RWPE1 (cell line): ENCODE measurements at places on chromosomes 6 and 20.
A peak's percentile ranks its signal among the peaks of the same experiment; 100 is the strongest.

DNA sequence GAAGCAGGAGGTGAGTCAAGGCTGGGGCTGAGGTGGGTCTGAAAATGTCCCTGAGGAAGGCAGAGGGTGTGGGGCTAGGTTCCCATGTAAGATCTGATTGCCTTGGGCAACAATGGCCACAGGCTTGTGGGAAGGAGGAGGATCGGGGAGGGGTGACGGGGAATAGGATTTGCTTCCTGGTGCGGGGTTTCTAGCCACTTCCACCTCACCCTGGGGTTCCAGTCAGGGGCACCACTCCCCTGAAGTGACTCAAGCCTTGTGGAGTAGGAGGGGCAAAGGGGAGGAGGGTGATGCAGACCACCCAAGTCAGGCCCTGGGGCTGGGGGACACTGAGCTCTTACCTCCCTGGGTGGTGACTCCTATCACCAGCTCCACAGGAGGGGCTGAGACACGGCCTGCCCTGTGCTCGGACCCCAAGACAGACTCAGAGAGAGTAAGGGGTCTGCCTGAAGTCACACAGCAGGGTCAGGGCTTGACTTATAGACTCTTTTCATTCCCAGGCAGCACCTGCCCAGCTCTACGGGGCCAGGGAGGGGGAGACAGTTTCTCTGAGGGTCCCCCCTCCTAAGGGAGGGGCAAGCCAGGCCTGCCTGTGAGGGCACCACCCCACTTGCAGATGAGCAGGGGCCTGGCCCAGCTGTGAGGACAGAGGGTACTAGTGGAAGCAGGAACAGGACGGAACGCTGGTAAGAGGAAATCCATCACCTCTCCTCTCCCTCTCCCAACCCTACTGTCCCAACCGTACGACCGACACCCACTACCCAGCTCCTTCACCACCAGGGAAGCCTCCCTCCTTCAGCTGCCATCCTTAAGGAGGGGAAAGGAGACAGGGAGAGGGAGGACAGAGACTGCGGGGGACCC is 12.4 kb upstream of the SPDEF start:
- no peak for DNase-seq

- no peak for DNase-seq
Measured at GRCh38 chr6:124901084-124901483, 61.2 kb upstream of the RNF217 start.

- no peak for DNase-seq
Measured at GRCh38 chr20:17849138-17849900, 119.3 kb downstream of the SNX5 start.

GRCh38 chr6:93317592-93317991 is 101.8 kb downstream of the EPHA7 start:
- DNase-seq, result no peak

GRCh38 chr6:25112322-25112773 is 166.8 kb upstream of the CARMIL1 start:
- DNase-seq, result peak; percentile 43

- DNase-seq, result peak; percentile 100
Measured at GRCh38 chr20:47317127-47317895, 39.2 kb downstream of the ZMYND8 start.

- no peak for DNase-seq
Measured at GRCh38 chr20:63570281-63571086, 3.6 kb downstream of the HELZ2 start.

DNA sequence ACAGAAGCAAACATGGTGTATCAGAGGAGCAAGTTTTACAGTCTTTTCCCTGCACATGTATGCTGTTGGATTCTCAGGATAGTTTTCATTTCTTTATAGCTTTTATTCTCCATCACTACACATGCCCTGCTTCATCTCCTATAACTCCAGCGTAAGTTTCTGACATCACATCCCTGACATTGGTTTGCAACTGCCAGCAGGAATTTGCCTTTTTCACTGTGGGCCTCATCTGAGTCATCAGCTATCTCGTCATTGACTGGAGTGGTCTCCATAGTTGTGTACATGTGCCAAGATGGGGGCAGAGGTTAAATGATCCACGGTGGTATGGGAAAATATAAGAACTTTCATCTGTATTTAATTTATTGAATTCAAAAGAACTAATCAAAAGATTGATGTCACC is 96.7 kb downstream of the SLX4IP start:
- DNase-seq, result no peak

GRCh38 chr20:18724077-18724476 is 89.5 kb upstream of the SCP2D1 start:
- DNase-seq, result no peak

GRCh38 chr6:125899726-125900182 is 56.8 kb upstream of the HINT3 start:
- DNase-seq, result no peak

DNA sequence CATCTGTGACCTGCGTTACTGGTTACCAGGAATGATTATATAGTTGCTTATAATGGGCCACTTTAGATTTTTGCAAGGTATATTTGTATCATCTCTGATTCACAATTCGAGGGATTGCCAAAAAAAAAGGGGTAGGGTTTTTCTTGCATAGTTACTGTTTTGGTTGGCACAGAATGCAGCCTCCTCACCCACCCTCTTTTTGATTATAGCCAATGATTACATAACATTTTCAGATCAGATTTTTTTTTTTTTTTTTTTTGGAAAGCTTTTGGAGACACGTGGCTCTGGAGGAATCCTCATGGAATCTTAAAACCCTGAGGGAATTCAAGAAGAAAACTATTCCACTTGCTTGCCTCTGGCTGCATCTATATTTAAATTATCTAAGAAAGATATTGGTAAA is 53.7 kb downstream of the UST start:
- DNase-seq, result peak; percentile 45

DNA sequence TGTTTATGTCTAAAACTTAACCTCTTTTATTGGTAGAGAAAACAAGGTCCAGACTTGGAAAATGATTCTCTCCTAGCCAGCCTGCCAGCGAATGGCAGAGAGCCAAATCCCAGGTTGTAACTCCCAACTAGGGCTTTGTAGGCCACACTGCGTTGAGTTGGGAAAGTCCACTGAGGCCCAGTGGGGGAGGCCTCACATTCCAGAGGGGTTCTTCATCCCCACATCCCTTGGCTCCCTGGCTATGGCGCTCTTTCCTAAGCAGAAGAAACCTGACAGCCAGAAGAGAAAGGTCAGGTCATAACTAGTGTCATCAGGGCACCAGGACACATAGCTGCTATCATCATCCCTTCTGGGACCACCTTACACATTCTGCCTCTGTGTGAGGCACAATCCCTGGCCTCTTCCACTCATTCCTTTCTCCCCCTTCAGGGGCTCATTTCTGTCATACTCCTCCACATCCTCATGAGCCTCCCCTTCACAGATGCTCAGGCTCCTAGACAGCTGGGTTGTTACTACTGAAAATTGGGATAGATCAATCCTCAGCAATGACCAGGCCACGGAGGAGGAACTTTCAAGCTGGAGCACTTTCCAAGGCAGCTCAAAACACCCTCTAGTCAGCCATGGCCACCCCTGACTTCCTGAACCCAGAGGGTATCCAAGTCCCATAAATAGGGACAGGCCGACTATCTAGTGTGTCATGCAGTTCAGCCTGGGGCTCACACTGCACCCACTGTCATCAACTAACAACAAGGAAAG is 48.6 kb downstream of the TCP11 start:
- peak; percentile 8 for DNase-seq

DNA sequence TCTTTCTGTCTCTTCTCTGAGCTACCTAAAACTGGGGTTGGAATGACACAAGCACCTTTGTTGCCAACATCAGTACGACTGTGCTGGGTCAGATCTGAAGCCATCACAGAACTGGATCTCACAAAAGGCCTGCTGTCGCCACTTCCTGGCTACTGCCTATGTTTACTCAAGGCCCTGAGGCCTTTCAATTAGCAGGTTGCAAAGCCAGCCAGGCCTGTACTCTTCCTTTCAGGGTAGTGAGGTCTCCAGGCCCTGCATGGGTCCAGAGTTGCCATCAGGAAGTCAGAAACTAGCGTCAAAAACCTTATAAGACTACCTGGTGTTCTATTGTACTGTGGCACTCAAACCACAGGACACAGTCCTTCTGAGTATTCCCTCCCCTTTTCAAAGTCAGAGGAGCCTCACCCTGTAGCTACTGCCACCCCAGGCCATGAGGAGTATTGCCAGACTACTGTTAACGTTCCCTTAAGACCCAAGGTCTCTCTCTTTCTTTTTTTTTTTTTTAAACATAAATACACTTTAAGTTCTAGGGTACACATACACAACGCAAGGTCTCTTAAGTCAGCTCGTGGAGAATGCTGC is 937.4 kb upstream of the GJE1 start:
- DNase-seq, result no peak

DNA sequence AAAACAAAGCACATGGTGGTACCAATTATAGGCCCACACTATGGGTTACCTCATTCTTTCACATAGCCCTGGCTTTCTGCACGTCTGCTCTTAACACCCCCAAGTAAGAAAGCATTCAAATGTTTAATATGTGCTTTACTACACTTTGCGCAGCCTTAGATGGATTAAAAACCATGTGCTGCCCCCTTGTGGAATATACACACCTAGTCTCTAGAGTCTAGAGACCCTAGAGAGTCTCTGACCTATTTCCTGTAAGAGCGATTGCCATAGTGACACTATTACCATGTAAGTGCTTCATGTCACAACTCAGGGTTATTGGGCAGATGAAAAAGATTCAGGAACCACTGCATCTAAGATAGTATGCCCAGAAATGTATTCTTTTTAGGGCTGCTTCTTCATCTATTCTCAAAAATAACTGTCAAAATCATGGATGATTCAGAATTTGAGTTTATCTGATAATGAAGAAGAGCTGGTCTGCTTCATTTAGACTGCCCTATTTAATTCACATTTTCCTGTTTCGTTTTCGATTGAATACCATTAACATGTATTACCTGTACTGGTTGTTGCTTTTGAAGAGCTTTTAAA is 186.3 kb downstream of the ADGB start:
- DNase-seq, result peak; percentile 8

GRCh38 chr6:156853733-156854132 is 76.6 kb downstream of the ARID1B start:
- DNase-seq, result no peak

GRCh38 chr20:4131911-4132310 is 116.6 kb upstream of the RNF24 start:
- DNase-seq, result no peak

DNA sequence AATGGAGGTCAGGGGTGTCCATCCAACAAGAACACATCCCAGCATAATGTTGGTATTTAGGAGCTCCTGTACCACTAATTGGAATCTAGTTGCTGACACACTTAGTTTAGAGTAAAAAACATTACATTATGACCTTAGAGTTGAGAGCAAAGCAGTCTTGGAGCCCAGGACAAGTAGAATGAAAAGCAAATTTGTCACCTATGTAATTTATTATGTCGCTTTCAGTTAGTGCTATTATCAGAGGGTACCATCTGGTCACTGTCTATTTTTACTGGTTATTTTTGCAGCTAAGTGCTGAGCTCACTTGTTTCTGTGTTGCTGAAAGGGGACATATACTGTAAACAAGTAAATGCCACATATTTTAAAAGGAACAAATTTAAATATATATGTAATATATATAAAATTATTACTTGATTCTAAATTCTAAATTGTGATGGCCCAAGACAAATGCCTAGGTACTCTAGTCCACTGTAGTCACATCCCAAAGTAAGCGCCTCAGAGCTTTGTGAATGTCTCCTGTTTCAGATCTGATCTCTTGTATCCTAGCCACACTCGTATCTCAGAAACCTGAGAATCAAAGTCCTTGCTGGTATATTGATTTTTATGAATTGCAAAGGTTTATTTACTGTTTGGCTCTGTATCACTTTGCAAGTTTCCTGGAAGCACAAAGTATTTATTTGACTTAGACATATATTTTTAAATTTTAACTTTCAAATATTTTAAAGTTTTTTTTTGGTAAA is 148.6 kb upstream of the MAN1A1 start:
- DNase-seq, result no peak

GRCh38 chr6:169312658-169313346 is 59.2 kb upstream of the THBS2 start:
- DNase-seq, result no peak

DNA sequence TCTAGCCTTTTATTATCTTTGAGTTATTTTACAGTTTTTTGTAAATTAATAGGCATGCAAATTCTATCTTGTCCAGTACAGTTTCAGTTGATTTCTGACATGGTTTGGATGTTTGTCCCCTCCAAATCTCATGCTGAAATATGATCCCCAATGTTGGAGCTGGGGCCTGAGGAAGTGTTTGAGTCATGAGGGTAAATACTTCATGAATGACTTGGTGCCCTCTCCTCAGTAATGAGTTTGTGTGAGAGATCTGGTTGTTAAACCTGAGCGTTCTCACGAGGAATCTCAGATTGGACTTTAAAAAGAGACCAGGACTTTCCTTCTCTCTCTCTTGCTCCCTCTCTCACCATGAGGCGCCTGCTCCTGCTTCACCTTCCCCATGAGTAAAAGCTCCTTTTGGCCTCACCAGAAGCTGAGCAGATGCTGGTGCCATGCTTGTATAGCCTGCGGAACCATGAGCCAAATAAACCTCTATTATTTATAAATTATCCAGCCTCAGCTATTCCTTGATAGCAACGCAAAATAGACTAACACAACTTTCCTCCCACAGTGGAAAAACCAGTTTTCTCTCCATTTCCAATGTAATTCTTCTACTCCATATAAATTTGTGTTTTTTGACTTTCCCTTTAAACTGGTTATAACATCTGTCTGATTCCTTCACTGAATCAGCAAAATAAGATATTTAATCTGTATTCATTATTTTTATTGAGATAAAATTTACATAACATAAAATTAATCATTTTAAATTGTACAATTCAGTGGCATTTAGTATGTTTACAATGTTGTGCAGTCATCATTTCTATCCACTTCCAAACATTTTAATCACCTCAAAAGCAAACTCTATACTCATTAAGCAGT is 78.7 kb upstream of the PRSS16 start:
- DNase-seq, result no peak

- no peak for DNase-seq
Measured at GRCh38 chr20:50188287-50188688, 2.3 kb upstream of the CEBPB start.

DNA sequence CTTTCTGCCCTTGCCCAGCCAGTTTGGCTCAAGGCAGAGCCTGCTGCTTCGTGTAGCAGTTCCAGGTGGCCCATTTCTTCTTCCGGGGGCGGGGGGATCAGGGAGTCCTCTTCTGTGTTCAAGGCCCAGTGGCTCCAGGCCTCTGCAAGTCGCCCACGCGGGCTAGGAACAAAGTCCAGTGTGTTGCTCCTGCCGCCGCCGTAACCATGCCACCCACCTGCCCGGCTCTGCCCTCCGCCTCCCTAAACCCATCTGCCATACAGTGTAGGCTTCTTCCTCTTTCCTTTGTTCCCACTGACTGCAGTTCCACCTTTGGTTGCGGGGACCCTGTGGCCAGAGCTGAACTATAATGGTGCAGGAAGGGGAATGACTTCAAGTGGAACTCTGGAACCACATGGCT is 43.9 kb upstream of the SRF start:
- DNase-seq, result no peak

GRCh38 chr6:72623808-72624207 is 1.9 kb downstream of the KCNQ5 start:
- no peak for DNase-seq

DNA sequence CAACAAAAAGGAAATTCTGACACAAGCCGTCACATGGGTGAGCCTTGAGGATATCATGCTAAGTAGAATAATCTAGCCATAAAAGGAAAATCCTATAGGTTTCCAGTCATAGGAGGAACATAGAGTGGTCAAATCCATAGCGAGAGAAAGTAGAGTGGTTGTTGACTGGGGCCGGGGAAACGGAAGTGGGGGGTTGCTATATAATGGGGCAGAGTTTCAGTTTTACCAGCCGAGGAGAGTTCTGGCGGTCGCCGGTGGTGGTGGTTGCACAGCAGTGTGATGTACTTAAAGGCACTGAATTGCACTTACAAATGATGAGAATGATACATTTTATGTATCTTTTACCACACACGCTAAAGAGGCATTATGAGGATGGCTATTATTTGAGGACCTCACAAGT is 4.9 kb downstream of the GPR31 start:
- no peak for DNase-seq

- no peak for DNase-seq
Measured at GRCh38 chr20:63469713-63470101, 2.7 kb downstream of the KCNQ2 start.
